NCI-H1436 treated with DMSO at 0.1 percent for 48 hours (cell line): ENCODE measurements at places on chromosomes 5 and 9.

- DNase-seq = no peak
These were observed 107.6 kb downstream of the APBA1 start for GRCh38 chr9:69564557-69564956.

DNA sequence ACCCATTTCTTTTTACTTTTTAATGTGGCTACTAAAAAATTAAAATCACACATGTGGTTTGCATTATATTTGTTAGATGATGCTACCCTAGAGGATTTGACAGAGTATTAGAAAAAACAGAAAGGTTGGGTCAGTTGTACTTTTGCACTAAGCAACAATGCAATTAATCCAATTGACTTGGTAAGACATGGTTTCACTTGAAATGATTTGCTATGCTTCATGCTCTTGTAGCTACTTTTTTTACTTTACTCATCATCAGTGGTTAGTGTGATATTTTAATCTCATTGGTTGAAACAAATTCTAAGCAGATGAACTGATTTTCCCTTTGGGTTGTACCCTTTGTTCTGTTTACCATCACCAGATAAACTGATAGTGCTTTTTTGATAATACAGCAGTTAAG lies 39.4 kb downstream of the HMHB1 start:
- DNase-seq = no peak

DNA sequence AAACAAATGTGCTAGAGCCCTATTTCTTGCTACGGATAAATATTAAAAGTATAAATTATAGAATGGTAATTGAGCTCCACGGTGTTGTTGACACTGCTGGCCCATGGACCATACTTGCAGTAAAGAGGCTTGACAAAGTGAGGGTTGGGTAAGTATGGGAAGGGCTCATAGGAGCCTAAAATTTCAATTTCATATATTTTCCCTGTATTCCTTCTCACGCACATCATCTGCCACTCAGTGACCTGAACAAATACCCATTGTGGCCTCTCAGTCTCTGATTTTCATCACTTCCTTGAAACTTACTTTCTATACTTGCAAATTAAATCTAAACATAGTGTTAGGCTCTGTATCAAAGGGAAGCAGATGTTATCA lies 116.5 kb downstream of the PIK3R1 start:
- no peak for DNase-seq

GRCh38 chr5:10310066-10310779 lies 2.5 kb upstream of the CMBL start:
- no peak for DNase-seq

DNA sequence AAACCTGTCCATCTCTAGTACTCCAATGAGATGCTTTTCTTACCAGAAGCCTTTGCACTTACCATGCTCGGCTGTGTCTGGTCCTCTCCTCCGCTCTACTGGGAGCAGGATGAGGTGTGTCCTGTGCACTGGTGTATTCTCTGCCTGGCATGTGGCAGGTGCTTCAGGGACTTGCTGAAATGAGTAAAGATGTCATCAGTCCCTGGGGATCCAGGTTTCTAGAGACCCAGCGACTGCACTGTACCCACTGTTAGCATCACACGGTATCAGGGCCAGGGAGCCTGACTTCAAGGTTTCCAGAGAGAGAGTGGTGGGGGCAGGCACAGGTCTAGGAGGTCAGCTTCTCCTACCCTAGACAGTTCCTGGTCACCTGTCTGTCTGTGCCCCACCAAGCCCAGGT lies 10.5 kb downstream of the PTTG1 start:
- DNase-seq = no peak

DNA sequence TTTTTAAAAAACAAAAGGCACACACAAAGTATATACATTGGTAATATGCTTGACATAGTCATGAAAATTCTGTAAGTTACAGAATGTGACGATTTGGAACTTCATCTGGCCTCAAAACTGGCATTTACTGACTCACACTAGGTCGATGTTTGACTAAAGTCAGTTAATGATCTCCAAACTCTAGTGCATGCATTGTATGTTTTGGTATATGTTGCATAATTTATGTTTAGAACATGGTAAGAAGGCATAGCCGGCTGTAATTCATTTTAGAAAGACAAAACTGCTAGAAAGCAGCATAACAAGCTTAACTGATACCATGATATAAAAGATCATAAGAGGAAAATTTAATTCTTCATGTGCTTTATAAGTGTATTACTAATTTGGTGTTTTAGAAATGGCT lies 58.6 kb upstream of the RICTOR start:
- no peak for DNase-seq

GRCh38 chr9:130266236-130267098 lies 907 bp downstream of the HMCN2 start:
- no peak for DNase-seq

GRCh38 chr5:177294632-177295031 lies 8.9 kb downstream of the RAB24 start:
- no peak for DNase-seq

DNA sequence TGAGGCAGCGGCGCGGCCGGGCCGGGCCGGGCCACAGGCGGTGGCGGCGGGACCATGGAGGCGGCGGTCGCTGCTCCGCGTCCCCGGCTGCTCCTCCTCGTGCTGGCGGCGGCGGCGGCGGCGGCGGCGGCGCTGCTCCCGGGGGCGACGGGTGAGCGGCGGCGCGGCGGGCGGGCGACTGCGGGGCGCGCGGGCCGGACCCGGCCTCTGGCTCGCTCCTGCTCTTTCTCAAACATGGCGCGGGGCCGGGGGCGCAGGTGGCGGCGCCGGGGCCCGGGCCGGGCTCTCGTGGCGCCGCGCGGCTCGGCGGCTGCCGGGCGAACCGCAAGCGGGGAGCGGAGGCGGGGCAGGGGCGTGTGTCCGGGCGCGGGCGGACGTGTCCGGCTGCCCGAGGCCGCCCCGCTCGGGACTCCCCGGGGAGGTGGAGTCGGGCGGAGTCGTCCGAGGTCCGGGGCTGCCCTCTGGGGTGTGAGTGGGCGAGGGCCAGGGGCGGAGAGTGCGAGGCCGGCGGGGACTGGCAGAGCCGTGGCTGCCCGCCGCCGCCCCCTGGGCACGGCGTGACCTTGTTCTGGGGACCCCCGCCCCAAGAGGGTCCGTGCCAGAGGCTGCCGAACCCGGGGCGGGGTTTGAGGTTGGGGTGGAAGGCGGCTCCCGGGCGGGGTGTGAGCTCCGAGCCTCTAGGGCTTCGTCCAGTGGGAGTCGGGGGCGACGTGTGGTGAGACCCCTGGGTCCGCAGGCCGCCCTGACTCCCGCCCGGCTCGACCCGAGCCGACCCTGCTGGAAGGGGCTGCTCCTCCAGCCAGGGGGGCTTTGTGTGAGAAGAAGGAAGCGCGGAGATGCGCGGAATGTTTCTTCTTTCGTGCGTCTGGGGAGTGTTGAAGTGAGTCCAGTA lies 485 bp downstream of the TGFBR1 start:
- DNase-seq = no peak

GRCh38 chr9:33239921-33240320 lies at the start of gene SPINK4:
TSS of gene SPINK4 (plus strand) at chr9:33240167. CDS start at chr9:33240209, 42 bp downstream.
- DNase-seq = no peak

GRCh38 chr9:68978066-68978465 lies 35.8 kb downstream of the PRKACG start:
- no peak for DNase-seq

GRCh38 chr5:1665803-1666202 lies 133.8 kb downstream of the MRPL36 start:
- no peak for DNase-seq

DNA sequence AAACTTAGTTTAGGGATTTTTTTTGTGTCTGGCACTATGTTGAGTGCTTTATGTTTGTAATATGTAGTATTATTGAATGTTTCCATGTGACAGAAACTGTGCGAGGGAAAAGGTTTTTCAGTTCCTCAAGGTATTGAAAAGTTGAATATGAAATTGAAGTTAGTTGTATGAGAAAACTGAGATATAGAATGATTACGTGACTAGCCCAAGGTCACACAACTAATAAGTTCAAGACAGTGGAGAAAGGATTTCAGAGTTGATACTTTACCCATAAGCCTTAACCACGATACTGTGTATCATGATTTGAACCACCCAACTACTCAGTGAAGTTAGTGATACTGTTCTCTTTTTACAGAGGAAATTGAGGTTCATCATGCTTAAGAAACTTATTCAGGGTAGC lies 5.7 kb downstream of the NIPBL start:
- no peak for DNase-seq

GRCh38 chr5:126676195-126676624 lies 75.5 kb downstream of the PHAX start:
- DNase-seq = no peak

DNA sequence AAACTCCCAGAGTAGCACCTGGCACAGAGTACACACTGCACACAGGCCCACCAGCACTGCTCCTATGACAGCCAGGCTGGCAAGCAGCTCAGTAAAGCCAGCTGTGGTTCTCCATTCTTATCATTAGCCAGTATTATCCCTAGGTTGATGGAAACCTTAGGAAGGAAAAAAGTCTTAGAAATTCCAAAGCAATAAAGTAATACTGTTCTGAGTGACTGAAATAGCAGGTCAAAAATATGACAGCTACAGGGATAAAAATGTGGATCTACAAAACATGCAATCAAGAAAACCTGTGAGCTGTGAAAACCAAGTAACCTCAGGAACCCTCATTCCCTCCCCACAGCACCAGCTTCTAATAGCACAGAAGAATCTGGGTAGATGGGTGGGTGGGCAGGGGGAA lies 403.5 kb downstream of the SPOCK1 start:
- DNase-seq = no peak

- DNase-seq = peak; percentile 85
These were observed 15.1 kb upstream of the ZNF131 start for GRCh38 chr5:43105369-43106289.
